Epithelial cell of prostate (primary cell): ENCODE measurements at places on chromosomes 11 and 22.

DNA sequence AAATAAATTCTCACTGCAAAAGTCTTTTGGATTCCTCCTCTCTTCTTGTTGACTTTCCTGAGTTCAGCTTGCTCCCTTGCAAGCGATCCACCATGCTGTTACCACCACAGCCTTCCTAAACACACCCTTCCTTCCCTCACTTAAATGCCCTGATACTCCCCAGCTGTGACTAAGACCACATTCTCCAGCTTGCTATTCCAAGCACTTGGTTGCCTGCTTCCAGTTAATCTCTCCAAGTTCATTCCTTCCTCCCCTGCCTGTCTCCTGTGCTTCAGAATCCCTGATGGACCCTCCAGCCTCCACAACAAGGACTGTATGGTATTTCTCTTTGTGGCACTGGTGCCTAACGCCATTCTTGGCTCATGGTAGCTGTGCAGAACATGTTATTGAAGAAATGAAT is 603.9 kb upstream of the CADM1 start:
- no peak for DNase-seq

DNA sequence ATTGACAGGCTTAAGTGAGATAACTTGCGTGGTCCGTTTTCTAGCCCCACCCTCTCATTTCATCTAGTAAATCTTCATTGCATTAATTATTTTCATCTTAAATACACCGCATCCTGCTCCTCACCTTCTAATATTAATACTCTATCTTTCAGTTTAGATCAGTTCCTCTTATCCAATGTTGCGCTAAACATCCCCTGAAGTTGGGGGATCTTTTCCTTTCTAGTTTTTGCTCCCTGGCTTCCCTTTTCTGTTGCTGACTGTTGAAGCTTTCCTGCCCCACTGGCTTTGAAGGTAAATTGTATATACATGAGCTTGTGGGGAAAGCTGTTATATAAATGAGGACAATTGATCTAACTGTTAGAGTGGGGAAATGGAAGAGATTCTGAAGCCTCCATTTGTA is 7.2 kb downstream of the CAT start:
- no peak for DNase-seq

- DNase-seq: no peak
Observed at GRCh38 chr11:71507102-71507501, 20.0 kb upstream of the KRTAP5-7 start.

DNA sequence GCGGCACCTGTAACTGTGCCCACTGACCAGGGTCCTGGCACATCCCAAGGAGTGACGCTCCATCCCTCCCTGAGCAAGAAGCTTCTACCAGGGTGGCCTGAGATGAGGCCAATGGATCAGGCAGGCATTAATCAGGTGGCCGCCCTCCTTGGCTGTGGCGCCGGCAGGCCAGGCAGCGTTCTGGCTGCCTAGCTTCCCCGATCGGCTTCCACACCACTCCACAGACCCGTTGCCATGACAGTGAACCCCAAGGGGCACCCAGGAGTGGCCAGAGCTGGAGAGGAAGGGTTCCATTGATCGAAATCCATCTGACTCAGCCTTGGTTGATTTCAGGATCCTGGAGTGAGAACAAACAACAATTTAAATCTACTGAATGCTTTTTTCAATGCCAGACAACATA is 20.5 kb downstream of the LRRC55 start:
- no peak for DNase-seq

- peak; percentile 80 for DNase-seq
Observed at GRCh38 chr11:12287374-12288211, 89.8 kb upstream of the PARVA start.

DNA sequence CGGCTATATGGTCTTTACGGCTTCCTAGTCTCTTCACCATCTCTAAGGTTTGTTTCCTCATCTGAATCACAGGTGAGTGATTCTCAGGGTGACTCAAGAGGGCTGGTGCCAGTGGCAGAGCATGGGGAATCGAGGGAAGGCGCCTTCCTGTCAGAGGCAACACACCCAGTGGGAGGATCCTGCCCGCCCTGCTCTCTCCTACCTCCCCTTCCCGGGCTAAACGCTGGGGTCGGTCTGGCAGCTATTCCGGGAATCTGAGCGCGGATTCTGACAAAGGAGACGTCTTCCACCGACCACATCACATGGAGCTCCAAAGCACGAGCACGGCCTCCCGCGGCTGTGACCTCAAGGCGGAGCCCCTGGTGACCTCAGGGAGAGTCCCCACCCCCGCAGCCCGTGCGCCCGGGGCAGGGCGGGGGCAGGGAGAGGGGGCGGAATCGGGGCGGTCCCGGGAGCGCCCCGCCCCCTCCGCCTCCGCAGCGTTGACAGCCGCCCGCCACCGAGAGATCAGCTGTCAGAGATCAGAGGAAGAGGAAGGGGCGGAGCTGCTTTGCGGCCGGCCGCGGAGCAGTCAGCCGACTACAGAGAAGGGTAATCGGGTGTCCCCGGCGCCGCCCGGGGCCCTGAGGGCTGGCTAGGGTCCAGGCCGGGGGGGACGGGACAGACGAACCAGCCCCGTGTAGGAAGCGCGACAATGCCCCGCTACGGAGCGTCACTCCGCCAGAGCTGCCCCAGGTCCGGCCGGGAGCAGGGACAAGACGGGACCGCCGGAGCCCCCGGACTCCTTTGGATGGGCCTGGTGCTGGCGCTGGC is at the start of gene SMPD1:
TSS of gene SMPD1 (plus strand) at position 570 of the 813 bp plus-strand sequence. CDS start at position 695, 125 bp downstream.
- DNase-seq: peak; percentile 85

- no peak for DNase-seq
Observed at GRCh38 chr22:43745783-43746356, 66.2 kb downstream of the EFCAB6 start.

GRCh38 chr11:1224491-1225385 is 1.9 kb downstream of the MUC5B start:
- no peak for DNase-seq

DNA sequence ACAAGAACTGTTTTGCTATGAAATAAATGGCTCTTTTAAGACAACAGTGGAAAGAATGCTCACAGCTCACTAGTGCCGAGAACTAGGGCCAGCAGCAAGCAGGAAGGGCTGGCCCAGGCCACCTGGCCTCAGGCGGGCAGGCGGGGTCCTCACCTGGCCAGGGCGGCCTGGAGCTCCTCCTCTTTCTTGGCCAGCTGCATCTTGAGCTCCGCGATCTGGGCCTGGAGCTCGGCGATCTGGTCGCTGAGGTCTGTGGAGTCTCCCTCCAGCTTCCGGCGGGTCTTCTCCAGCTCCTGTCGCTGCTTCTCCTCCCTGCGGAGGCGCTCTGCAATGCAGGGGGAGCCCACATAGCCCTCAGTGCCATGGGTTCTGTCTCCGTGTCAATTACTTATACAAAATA is 43.8 kb downstream of the APOL1 start:
- DNase-seq: no peak

DNA sequence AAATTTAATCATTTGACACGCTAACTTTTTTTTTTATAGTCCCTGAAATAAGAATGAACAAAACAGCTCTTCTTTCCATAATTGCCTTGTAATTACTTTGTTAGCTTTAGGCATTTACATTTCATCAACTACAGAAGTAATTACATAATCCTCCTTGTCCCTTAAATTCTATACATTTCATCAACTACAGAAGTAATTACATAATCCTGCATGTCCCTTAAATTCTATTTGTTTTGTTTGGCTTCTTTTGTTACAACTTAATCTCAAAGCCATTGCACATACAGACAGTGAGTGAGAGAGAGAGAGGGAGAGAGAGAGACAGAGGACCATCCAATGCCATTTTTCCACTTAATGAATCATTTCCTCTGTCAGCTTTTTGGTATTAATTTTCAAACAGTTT is 873.2 kb downstream of the METTL15 start:
- no peak for DNase-seq

GRCh38 chr11:94740083-94741021 is 27.8 kb upstream of the AMOTL1 start:
- DNase-seq: no peak

DNA sequence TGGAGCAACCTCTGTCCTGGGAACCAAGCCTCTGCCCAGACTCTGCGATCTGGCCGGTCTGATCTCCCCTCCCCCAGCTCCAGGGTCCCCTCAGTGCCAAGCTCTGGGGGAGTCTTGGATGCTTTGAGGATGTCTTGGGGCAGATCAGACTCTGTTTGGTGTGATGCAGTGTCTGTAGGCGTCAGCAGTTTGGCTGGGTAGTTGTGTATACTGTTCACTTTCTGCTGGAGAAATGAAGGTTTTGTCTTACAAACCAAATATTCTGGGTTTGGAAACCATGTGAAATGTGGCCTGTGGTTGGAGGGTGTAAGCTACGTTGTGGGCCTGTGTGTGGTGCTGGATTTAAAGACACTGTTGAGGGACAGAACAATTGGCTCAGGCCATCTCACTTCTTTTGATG is 4.6 kb downstream of the INSC start:
- DNase-seq: no peak

DNA sequence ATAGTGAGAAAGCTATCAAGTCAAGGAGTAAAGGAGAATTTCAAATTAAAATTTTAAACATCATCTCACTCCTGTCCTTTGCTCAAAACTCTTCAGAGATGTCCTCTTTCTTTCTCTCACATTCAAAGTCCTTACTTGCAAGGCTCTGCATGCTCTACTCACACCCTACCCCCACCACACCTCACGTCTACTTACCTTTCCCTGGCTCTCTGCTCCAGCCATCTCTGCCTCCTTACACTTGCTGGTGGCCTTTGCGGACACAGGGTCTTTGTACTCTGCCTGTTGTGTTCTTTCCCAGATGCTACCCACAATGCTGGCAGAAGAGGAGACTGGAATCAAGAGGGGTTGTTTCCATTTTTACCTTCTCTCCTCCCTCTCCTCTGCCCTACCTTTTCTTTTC is 405.2 kb downstream of the INSC start:
- no peak for DNase-seq

DNA sequence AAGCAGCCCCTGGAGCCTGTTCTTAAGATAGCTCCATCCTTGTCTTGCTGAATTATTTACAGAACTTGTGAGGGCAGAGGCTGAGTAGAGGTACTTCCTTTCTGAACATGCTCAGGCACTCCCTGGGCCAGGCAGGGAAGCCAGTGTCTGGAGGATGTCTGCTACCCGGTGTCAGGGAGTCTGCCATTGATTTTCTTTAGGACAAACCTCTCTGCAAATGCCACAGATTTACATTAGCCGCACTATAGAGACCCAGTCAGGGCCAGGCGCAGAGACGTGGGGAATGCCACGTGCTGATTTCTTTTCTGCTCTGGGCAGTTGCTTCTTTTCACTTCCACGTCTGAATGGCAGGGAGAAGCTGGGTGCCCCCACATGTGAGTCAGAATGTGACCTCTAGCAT is 585.5 kb downstream of the NTM start:
- DNase-seq: no peak

DNA sequence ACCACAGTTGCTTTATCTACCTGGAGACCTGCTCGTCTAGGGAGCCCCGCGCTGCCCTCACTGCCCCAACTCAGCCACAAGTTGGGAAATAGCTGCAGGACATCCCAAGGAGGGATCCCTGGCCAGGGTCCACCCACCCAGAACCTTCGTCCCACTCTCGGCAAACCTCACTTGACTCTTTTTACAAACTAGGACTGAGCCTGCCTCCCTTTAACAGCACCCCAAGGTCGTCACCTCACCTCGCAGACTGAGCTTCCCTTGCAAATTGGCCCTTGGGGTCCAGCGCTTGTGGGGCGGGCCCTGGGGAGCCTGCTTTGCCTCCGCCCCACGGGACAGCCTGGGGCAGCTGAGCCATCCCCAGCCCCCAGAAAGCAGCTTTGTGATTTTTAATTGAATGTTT is 1505.8 kb downstream of the TBC1D22A start:
- DNase-seq: no peak

DNA sequence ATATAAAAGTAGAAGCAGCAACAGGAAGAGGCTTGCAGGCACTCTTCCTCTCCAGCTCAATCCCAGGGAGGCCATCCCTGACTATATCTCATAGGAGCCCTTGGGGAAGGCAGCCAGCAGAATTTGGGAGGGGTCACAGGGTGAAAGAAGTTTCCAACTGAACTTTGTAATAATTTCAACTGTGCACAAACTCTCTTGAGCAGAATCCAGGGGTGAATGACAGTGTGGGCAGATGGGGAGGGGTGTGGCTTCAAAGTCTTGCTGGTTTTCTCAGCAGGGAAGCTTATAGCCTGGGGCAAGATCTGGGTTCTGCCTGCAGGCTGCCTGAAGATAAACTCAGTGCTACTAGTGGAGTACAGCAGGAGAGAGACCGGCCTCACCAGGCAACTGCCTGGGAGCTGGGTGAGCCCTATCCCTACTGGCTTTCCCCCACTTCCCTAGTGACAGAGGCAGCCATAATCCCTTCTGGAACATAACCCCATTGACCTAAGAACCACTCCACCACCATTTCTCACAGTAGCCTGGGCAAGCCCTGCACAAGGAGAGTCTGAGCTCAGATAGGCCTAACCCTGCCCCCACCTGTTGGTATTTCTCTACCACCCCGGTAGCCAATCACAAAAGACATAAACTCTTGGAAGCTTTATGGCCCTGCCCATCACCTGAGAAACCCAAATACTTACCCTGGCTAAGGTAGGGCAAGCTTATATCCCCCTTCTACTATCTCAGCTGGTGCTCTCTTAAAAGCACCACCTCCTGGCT is 17.8 kb upstream of the TTC12 start:
- no peak for DNase-seq

GRCh38 chr11:131816051-131816450 is 445.6 kb downstream of the NTM start:
- no peak for DNase-seq

DNA sequence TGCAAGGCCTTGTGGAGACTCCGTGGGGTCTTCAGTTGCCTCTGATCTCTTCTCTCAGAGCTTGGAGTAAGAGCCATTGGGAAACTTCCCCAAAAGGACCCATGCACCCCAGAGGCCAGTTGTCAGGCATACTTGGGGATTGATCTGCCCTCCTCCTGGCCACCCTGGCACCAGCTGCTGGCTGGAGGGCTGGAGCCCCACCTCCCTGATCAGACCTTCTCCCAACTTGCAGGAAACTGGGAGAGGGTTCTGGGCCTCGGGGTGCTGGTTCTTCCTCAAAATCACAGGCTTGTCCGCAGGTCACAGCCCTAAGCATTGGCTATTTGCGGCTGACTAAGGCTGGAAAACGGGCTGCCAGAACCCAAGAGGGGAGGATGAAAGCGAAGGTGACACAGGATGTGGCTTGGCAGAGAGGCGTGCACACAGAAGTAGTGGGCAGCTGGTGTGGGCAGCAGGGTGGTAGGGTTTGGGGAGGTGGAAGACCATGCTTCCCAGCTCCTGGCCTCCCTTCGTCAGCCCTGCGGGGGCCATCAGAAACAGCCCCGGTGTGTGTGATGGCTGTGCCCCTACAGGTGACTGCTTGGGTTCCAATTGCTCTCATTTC is 1.3 kb upstream of the DGKZ start:
- DNase-seq: no peak

DNA sequence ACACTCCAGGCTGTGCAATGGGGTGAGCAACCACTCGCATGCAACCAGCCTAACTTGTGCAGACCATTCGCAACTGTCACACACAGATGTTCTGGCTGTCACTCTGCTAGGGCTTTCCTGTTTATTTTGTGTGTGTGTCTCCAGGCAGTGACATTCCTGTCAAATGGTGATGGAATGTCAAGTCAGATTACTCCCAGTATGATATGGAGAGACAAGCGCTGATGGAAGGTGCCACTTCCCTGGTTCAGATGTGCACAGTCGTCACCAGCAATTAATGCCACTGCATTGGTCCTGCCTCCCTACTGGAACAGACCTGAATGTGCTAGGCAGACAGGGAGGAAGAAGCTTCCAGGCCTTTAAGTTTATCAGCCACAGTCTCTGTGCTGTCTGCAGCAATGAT is 442.4 kb upstream of the ISX start:
- no peak for DNase-seq
